ENCODE measurements at places on chromosomes 12 and 14.

DNA sequence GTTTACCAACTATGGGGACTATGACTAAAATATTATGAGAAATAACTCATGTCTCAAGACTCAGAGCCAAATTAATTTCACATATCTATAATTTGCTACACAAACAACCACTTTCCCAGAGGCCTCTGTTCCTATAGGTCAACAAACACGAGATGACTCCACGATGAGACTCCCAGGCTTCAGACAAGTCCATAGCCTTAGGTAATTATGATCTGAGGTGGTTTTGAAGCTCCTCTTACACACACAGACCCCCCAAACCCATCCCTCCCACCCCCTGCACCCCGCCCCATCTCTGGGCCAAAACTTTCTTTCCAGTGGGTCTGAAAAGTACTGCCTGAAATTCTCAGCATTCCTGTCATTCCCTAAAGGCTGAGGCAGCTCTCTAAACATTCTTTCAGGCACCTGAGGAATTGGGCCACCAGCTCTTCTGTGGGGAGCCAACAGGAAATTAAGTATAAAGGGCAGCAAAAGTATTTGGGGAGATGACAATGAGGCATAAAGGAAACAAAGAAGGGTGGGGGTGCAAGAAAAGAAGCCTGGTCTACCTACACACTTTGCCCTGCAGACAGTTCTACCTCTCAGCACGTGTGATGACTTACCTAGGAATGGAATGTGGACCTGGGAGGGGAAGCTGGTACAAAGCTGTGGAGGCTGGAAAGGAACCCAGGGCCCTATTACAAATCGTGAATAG is 143.6 kb downstream of the PAWR start:
- no peak for DNase-seq

GRCh38 chr14:38174711-38175110 is 33.0 kb upstream of the SSTR1 start:
- no peak for DNase-seq

- DNase-seq = no peak
Observed at GRCh38 chr14:91111443-91111842, 2.4 kb upstream of the DGLUCY start.

DNA sequence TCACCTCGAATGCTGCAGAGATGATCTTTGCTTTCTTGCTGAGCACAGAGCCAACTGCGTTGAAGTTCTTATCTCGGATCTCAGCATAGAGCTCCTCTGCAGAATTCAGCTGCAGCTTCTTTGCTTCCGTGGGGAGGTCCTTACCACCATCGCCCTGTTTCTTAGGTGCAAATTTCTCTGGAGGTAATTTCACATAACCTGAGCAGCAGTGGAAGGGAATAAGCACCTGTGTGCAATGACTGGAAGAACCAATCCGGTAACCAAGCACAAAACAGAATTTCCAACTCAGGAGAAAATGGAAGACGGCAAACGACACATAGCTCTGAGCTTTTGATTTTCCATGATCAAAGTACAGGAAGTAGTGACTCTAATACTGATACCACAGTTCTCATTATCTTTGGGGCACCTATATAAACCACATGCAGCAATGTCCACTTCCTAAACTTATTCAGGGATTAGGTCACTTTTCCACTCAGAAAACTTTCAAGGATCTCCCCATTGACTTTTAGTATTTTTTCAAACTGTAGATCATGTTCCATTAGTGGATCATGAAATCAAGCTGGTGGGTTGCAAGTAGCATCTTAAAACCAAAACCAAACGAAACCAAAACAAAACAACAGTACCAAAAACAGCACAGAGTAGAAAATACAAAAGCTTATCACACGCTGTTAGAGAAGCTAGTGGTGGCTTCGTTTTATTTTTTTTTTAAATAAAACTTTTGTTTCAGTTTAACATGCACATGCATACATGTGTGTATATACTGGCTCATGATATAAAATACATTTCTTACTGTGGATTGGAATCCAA is 18.9 kb upstream of the DIABLO start:
- DNase-seq = no peak

DNA sequence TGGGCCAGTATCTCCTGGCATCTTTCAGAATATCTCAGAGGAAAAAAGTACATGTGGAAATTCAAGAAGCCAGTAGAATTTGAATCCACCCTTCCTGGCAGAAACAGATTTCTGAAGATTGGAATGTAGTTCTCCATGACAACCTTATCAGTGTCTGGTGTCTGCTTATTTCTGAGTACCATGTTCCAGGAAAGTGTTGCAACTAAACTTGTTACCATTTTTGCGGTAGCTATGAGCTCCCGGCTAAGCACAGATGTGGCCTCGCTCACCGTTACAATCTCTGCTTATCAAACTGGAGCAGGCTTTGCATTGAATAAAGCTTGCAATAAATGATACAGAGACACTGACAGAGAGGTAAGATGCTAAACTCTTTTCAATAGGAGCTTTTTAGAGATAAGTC is 13.0 kb upstream of the ITPR2 start:
- DNase-seq = no peak

GRCh38 chr12:93156086-93156716 is 221.5 kb upstream of the NUDT4 start:
- no peak for DNase-seq

GRCh38 chr14:99205086-99205688 is 66.8 kb downstream of the BCL11B start:
- no peak for DNase-seq
